ENCODE measurements at places on chromosomes 7 and 10.

DNA sequence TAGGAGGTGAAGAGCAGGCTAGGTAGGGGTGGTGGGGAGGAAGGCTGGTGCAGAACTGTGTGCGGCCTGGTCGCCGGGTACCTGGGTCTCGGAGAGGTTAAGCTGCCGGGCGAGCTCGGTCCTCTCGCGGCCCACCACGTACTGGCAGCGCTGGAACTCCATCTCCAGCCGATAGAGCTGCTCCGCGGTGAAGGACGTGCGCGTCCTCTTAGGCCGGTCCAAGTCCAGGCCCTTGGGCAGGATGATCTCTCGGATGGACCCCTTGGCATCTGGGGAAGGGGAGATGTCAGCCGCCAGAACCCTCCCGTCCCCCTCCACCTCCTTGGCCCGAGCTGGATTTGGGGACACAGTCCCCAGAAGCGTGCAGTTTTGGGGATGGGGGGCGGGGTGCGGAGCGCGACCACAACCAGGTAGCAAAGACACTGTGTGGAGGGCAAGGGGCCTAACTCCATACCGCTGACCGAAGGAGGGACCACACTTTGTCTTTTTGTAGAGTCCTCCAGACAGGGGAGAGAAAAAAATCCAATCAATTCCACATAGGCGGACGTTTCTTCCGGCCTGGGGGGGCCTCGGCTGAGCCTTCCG, 1.6 kb downstream of the VAX1 start:
- DNase-seq: no peak

DNA sequence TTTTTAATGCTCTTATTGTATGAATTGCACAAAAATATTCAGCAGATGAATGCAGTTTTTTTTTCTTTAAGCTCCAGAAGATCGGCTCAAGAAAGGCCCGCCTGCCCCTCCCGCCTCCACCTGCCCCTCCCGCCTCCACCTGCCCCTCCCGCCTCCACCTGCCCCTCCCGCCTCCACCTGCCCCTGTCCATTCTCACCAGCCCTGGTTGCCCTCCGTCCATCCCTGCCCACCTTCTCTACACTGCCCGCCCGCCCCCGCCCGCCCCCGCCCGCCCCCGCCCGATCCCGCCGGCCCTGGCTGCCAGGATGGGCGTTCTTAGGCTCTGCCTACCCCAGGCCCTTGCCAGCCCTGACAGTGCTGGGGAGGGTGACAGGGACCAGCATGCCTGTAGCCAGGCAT, 67.4 kb downstream of the GLRX3 start:
- no peak for DNase-seq

DNA sequence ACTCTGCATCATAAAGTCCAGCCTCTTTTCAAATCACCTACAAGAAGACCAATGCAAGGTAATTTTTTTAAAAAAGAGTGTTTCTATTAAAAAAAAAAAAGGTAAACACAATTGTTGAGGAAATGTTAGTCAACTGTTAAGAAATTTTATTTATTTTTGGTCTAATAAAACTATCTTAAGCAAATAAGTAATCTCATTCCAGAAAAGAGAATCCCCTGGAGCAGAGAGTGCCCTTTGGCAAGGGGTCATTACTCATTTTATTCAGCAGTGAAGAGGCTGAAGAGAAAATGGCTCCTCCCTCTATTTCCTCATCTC, 63.4 kb upstream of the GSDME start:
- no peak for DNase-seq

DNA sequence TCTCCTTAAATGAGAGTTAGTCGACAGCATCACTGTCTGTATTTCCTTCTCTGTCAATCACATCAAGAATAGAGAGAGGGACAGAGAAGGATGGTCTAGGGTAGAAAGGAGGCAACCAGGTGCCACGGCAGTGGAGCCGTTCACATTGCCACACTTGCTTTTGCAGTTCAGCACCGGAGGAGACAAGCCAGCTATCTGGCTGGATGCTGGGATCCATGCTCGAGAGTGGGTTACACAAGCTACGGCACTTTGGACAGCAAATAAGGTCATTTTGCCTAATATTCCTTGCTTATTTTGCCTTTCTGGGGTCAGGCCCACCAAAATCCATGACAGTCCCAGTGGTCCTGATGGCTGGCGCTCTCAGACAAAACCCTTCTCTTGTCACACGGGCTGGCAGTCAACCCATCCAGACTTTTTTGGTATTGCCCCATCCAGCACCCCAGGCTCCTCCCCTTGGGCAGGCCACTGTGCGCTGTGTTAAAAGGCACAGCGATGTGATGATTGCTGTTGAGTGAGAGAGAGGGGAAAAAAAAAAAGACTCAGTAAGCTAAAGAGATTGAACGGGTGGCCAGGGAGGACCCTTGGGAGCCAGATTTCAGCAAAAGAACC, 8.4 kb downstream of the CPA2 start:
- no peak for DNase-seq

DNA sequence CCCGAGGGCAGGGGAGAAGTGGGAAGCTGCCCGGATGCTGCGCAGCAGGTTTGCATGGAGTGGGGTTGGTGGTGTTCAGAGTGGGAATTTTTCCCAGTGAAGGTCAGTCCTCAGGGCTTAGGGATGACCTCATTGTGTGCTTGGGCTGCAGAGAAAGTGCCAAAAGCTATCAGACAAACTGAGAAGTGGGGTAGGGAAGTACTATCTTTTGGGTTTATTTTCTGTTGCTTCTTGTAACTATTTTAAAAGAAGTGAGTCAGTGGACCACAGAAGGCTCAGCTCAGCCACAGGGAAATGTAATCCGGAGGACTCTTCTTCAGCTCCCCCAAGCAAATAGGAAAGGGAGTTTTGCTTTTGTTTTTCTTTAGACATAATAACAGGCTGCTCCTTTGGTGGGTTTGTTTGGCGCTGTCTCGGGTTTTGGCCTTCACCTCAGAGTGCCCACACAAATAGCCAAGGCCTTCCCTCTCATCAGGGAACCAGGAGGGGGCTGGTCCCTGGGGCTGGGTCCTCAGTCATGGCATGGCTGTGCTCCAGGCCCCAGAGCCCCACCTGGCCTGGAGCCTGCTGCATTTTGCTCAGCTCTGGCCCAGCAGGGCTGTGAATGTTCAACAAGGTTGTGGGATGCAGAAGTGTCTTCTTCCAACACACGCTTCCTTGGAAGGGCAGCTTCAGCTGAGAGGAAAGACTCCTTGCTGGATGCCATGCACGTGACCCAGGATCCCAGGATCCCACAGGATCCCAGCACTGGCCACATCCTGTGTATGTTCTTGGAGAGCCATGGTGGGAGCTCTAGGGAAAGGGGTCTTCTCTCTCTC, 5.4 kb upstream of the FAM170B start:
- no peak for DNase-seq

DNA sequence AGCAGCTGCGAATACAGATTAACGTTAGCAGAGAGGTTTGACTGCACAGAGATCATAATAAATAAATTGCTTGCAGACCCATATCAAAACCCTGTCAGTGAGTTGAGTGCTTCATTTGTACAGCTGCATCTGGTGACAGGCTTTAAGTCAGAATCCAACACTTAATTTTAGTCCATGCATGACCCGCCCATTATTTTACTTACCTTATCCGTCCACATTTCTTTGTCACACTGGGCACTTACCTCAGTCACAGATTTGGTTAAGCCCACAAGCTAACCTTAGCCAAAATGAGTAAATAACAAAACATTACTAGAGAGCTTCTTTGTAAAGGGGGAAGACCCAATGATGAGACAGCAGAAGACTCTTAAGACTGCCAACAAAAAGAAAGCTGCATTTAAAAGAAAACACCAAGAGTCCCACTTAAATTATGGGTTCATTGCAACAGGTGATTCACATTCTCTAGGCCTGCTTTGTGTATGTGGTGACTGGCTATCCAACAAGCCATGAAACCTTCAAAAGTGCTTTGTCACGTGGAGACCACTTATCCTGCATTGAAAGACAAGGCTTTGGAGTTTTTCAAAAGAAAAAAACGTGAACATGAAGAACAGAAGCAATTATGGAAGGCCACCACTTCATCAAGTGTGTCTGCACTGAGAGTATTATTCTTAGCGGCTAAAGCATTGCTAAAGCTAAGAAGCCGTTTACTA, 32.2 kb downstream of the PHTF2 start:
- DNase-seq: no peak

- no peak for DNase-seq
Observed at GRCh38 chr10:61262486-61263261, 190.5 kb downstream of the TMEM26 start.

DNA sequence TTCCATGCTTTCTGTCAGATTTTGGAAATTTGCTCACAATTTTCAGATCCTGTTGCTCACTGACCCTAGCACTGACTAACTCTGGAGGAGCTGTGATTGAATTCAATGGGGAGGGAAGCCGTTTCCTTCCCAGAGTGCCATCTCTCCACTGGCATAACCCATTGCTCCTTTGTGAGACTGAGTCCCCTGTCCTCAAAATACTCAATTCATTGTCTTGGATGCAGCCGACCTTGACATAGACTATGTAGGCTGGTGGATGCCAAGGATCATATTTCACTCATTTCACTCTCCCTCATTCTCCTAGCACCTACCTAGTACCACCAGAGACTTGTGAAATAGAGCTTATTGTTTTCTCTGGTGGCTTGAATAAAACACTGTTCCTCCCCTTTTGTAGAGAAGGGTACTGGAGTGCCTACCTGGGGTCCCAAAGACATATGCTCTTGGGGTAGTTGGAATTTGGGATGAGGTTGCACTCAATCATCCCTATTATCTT, 511.3 kb upstream of the ZMIZ1 start:
- DNase-seq: no peak

GRCh38 chr7:74066626-74067025, 17.0 kb upstream of the LIMK1 start:
- DNase-seq: peak; percentile 70

DNA sequence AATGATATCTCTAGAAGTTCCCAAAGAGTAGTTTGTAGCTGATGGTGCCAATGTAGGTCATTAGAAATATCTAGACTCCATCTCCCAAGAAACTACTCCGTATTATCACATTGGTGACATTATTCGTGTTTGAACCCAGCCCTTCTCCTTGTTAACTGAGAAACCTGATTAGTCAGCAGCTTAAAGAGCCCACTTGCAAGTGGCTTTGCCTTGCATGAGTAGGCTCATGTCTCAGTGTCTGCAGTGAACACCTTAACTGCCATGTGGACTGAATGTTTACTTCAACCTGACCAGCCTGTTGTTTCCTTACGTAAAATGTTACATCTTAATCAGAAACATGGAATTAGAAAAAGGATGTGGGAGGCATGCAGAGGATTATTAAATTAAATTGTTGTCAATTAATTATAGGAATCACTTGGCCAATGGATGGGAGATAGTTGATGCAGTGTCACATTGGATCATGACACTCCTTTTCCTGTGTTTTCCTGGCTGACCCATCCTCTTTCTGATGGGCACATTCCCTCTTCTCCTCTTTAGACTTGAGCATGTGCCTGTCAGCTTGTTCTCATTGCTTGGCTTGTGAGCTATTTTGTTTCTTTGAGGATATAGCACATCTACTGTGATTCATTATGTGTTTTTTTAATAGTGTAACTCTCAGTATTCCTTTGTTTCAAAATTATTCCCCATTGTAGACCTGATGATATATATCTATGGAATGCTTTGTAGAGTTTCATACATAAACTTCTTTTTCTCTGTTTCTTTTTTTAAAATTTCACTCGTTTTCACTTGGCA, 18.0 kb downstream of the STARD3NL start:
- DNase-seq: no peak

GRCh38 chr7:132557489-132558044, 18.7 kb downstream of the PLXNA4 start:
- no peak for DNase-seq

GRCh38 chr7:155649588-155649987, 5.1 kb downstream of the RBM33 start:
- no peak for DNase-seq

- no peak for DNase-seq
Observed at GRCh38 chr7:4650433-4651047, 31.6 kb upstream of the FOXK1 start.

GRCh38 chr10:124994573-124995473, 52.9 kb downstream of the ZRANB1 start:
- peak; percentile 75 for DNase-seq

DNA sequence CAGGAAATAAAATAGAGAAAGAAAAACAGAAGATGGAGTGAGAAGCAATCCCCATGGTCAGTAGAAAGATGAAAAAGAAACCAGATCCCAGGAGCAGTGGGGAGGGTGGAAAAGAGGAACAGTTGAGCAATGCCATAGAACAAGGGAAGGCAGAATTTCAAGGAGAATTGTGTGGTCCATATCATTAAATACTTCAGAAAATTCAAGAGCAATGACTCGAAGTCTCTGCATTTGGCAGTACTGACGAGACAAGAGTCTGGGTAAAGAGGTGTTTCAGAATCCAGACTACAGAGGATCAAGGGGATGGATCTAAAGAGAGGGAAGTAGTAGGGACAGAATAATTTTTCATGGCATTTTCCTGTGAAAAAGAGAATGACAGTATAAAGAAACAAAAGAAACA, 512.6 kb downstream of the PHTF2 start:
- DNase-seq: no peak

- DNase-seq: no peak
Observed at GRCh38 chr7:81488210-81488609, 281.6 kb downstream of the HGF start.

- DNase-seq: no peak
Observed at GRCh38 chr7:22397981-22398380, 41.0 kb upstream of the RAPGEF5 start.

DNA sequence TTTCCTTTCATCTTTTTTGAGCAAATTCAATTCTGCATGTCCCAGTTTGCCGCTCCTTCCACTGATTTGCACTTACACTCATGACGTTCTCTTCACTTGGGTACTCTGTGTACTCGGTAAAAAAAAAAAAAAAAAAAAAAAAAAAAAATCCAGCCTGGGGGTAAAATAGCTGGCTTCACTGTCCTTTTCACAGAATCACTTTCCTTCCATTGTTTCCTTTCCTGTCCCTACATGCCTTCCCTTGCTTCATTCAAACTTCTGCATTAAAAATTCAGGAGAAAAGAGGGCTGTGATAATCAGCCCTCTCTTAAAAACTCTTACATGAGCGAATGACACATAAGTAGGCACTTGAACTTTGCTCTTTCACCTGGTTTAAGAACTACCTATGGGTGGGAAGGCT, 8.7 kb downstream of the ANKRD1 start:
- no peak for DNase-seq

DNA sequence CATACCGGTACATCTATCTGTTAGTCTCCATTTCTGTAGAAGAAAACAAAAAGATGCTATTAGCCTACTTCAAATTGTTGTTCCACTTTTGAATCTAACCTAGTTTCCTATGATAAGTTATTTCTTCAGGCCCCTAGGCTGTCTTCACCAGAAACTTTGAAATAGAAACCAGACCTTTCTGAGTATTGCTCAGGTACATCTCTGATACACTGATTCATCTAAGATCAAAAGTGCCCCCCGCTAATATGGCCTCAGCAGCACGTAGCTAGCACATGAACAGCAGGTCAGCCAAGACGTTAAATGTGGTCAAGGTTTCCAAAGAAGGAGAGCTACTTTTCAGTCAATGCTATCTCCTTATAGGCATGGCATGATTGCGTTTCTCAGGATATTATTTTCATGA, 23.6 kb downstream of the CTAGE6 start:
- no peak for DNase-seq

DNA sequence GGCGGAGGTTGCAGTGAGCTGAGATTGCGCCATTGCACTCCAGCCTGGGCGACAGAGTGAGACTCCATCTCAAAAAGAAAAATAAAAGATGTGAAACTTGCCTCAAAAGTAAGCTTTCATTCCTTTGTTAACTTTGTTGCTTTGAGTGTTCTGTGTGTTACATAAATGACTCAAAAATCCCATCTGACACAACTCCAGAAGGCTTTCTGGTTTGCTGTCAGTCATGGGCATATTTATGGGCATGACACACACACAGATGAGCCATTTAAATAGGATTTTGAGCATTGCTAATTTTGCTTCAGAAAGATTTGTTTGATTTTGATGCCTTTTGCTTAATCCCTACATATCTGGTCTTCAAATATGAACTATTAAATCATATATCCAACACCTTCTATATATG, 82.6 kb downstream of the CACNB2 start:
- DNase-seq: no peak
